ENCODE measurements at places on chromosomes 13 and 19.

DNA sequence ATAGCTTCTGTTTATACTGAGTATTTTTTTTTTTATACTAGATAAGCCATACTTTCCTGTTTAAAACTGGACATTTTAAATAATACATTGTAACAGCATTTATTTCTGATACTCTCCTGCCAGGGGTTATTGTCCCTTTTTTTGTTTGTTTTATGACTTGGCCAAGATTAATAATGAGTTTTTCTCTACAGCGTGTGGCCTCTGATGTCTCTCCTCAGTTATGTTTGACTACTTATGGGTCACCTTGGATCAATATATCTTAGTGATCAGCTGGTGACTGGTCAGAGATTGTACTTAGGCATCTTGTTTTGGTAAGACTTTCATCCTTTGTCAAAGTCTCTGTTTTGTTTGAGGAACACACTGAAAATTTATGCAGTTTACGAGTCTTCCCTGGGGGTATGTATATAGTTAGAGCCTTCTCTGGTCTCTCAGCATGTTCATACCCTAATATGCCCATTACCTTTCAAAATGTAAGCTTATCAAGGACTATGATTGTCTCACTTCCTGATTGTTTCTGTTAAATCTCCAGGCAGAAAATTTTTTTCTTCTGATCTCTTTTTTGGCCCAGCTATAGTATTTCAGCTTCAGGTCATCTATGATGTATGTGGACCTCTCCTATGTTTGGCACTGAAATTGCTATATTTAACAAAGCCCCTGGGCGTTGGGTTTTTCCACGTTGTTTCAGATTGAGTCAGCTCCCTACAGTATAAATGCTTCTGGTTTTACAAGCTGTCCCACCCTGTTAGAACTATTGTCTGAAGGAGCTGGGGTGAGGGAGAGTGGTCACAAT lies 87.9 kb downstream of the URI1 start:
- DNase-seq: no peak

DNA sequence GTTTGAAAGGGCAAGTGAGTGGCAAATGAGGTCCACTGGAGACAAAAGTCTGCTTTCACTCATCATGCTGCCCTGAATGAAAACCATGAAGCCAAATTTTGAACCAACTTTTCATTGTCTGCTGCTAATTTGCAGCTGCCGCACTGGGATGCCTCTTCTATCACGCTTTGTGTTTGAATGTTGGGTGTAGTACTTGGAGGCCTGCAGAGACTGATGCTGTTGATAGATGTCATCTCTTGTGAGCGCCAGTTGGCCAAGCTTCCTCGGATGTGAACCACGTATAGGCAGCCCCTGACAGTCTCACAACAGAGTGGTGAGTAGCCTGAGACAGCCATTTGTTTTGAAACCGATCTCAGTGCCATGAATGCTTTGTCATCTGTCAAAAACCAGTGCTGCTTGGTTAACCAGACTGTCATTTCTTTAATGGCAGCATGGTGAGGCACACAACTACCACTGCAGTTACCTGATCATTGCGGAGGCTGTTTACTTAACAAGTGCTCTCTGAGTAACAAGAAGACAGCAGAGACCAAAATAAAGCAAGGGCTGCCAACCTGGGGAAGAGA lies 31.2 kb upstream of the SLC10A2 start:
- no peak for DNase-seq

DNA sequence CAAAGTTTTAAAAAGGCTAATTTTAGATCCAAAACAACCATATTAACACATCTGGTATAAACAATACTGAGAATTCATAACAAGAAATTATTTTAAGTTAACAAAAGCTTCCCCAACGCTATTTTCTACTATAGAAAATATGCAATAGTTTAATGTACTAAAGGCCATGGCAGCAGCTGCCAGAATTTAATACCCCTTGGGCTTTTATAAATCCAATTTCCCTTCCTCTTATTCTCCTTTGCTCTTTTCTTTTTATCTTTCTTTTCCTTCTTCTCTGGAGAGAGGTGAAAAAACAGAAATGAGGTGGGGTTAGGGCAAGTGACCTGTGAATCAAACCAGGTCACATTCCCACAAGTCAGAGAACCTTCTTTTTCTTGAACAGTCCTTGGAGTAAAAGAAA lies 58.9 kb downstream of the ENOX1 start:
- DNase-seq: no peak

- DNase-seq: no peak
Measured at GRCh38 chr19:45676851-45677263, 8.8 kb downstream of the GIPR start.

DNA sequence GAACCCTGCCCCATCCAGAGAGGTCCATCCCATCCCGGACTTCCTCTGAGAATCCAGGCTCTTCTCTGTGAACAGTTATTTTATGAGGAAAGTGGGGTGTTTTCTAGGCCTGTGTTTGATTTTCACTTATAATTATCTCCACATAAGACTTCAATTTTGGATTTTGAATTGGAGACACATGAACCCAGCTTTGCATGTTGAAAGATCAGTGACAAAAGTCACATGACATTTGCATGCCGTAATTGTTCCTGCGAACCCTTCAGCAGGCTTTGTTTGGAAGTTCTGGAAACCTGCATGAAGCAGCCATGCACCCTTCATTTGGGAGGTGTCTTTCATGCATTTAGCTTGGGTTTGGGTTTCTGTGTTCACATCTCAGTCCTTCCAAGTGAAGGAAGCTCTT lies 44.9 kb upstream of the ZNF536 start:
- DNase-seq: no peak

DNA sequence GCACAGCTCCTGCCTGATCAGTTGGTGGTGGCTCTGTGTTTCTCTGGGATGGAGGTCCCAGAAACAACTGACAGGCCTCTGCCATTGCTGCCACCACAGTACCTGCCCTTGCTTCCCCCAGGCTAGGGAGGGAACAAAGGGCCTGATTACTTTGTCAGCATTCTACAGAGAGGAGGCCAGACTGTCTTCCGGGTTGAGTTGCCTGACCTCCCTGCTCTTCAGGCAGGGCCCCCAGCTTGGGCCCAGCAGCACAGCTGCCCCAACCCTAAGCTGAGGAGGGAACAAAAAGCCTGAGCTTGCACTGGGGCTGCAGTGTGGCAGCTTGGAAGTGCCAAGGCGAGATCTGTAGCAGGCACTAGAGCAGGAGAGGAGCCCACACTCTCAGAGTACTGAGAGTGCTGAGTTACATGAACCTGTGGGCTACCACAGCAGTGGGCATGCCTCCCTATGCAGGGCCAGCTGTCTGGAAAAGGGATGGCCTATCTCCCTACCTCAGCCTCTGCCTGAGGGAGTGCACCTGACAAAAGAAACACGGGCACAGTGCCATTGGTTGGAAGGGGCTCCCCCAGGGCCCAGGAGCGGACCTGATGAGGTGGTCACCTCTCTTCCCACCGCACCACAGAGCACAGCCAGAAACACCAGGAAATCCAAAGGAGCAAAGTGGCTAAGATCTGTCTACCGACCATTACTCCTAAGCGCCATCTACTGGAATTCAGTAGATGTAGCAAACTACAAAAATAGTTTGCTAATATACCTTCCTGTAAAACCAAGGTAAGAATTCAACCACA lies 24.4 kb downstream of the SLC25A15 start:
- no peak for DNase-seq

GRCh38 chr19:36409841-36410240 lies 8.6 kb downstream of the ZFP82 start:
- no peak for DNase-seq

DNA sequence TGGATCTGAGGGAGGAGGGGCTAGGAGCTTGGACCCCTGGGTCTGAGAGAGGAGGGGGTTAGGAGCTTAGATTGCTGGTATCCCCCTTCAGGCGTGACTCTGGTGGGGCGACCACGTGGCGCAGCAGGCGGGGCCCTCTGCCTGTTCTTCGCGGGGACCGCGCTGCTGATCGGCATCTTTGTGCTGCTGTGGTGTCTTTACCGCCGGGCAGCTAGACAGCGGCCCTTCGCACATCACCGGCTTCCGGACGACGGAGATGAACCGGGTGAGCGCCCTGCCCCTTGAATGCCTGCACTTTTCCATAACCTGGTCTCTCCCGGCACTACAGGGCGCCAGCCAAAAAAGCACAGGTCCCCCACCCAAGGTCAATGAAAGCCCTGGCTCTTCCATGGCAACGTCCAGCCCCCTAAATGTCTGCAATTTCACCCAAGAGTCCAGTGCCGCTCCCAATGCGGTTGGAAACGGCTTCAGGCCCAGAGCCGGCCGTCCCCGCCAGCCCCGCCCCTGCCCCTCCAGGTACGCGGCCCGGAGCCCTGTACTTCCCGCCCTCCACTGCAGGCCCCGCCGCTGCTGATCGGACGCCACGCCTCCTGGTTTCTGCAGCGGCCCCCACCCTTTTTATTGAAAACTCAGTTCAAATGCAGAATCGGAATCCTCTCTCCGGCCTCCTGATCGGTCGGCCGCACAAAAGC lies 2.8 kb downstream of the GFY start:
- no peak for DNase-seq

DNA sequence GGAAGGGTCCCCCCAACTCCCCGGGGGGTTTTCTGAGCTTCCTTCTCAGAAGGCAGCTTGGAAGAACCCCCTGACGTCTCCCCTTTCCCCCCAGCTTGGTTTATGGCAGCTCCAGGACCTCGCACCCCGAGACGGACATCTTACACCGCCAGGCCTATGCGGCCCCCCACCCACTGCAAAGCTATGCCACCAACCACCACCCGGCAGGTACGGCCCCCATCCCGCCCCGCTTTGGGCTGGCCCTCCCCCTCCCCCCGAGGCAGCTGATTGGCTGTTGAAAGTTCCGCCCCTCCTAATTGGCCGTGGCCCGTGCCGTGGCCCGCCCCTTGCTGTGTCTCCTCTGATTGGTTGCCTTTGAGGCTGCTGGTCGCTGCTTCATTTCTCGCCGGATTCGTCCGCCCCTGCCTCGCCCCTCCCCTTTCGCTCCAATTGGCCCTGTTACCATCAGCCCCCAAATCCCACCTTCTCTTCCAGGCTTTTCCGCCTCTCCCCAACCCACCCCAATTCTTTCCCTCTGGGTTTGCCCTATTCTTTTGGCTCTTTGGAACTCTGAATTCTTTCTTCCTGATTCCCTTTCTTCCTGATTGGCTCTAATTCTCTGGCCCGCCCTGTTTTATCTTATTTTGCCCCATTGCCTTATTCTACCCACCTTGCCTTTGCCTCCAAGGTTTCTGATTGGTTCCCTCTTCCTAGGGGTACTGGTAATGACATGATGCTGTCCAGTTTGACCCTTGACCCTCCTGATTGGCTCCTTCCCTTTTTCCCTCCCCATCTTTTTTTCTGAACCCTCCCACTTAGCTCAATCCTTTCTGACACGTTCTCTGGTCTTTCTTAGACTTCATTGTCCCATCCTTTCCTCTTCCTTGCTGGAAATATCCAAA lies 2.5 kb downstream of the PRR12 start:
- DNase-seq: no peak

DNA sequence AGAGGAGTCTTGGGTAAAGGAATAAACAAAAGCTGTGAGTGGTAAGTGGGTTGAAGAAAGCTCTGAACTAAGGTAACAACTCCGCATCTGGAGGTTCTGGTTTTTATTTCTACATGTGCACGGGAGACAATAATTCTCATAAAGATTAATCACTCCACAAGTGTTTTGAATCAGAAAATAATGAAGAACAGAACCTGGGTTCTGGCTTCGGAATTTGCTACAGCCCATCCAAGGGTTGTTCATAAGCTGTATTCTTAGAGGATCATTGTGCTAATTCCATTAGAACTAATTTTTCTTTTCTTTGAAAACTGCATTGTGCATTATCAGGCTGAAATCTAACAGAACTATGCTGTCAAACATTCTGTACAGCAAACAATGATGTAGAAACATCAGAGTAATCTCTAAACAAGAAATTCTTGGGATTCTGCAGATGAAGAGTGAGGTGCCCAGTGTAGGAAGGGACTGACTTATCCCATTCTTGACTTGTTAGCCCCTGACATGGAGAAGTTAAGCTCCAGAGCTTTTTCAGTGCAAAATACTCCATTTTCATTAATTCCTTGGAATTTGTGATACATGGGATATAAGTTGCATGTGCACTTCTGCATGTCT lies 368.2 kb downstream of the COG6 start:
- DNase-seq: no peak

GRCh38 chr13:35512271-35512920 lies 35.9 kb upstream of the MAB21L1 start:
- no peak for DNase-seq

GRCh38 chr13:66842766-66843165 lies 387.4 kb downstream of the PCDH9 start:
- no peak for DNase-seq

- DNase-seq: no peak
Measured at GRCh38 chr13:98923641-98924397, 54.0 kb downstream of the DOCK9 start.

DNA sequence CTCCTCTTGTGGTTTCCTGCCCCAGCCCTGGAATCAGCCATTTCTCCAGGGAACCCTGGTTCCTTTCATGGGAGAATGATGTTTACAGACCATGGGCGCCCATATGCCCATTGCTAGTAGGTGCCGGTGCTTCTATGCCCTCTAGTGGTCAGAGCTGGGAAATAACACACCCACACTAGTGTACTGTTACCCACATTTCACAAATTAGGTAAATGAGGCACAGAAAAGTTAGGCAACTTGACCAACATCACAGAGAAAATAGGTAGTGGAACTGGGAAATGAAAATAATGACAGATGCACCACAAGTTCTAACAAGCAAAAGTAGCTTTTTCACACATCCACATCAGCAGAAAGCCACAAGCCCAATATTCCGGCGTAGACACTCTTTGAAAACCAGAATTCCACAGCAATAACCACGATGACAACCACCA lies 1.3 kb upstream of the CEACAM3 start:
- DNase-seq: no peak

DNA sequence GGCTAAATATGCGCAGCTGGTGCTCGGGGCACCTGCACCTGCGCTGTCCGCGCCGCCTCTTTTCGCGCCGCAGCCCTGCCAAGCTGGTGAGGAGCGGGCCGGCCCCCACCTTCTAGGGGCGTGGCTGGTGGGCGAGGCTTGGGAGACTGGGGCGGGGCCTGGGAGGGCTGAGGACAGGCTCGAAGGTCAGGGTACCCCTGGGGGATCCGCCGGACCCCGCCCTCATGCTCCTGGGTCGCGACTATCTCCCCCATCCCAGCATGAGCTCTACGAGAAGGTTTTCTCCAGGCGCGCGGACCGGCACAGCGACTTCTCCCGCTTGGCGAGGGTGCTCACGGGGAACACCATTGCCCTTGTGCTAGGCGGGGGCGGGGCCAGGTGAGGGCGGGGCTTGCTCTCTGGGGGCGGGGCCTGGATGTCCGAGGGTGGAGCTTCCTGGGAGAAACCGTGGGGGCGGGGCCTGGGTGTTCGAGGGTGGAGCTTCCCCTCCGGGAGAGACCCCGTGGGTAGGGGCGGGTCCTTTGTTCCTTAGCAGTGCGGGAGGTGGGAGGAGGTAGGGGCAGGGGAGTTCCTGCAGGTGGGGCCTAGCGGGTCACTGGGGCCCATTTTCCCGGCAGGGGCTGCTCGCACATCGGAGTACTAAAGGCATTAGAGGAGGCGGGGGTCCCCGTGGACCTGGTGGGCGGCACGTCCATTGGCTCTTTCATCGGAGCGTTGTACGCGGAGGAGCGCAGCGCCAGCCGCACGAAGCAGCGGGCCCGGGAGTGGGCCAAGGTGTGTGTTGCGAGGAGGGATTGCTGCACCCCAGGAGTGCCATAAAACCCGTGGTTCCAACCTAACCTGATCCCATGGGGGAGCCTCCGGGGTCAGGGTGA lies 19.7 kb downstream of the PNPLA6 start:
- DNase-seq: no peak

- no peak for DNase-seq
Measured at GRCh38 chr19:1855828-1856255, 7.5 kb downstream of the KLF16 start.

Data from left renal cortex interstitium (tissue), 4 donors.